ENCODE measurements at places on chromosomes 6 and 20. TPM values are rescaled to one million over a fixed set of nuclear protein-coding genes. Genes with fewer than 3 reads are reported as not detected.

DNA sequence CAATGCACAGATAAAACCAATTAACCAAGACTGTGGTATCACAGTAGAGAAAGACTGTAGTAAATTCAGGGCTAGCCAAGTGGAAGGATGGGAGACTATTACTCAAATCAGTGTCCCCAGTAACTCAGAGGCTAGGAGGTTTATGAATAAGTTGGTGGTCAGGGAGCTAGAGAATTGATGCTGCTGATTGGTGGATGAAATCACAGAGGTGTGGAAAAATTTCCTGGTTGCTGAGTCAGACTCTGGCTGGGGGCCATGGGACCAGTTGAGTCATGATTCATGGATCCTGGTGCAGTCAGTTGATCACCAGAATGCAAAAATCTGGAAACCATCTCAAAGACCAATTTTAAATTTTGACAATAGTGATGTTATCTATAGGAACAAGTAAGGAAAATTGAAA lies 555.9 kb downstream of the C6orf118 start:
- no peaks in the 10 kb centered on the region for H3K4me1 ChIP-seq
- no peak overlapping the region for H3K27ac ChIP-seq
- no peak for DNase-seq
- no peaks in the 10 kb centered on the region for H3K27me3 ChIP-seq
- no peaks in the 10 kb centered on the region for H3K36me3 ChIP-seq

- peak overlapping the region; percentile 77 for H3K4me3 ChIP-seq
- no peaks in the 10 kb centered on the region for H3K27me3 ChIP-seq
- peak; percentile 71 for DNase-seq
- no peaks in the 10 kb centered on the region for H3K36me3 ChIP-seq
Observed at GRCh38 chr6:125791151-125791819, 525 bp downstream of the NCOA7 start.

DNA sequence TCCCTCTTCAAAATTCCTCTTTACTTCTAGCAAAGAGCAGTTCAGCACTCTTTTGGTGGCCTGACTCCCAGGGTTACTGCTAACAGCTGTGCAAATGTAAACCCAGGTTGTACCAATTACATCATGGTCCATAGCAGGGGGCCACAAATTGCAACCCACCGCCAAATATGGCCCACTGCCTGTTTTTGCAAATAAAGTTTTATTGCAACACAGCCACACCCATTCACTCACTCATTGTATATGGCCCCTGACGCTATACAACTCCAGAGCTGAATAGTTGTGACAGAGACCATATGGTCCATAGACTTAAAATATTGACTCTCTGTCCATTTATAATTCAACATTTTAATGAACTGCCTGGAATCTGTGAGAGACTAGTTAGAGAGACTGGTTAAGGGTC lies 233.4 kb downstream of the NFATC2 start:
- H3K27ac ChIP-seq: no peak overlapping the region
- no peak overlapping the region for H3K4me3 ChIP-seq
- peaks cover 4% of the 10 kb centered on the region for H3K4me1 ChIP-seq
- no peaks in the 10 kb centered on the region for H3K36me3 ChIP-seq
- DNase-seq: no peak
- no peaks in the 10 kb centered on the region for H3K27me3 ChIP-seq

Gene ANKS1A
- total RNA-seq: 19.7 TPM

DNA sequence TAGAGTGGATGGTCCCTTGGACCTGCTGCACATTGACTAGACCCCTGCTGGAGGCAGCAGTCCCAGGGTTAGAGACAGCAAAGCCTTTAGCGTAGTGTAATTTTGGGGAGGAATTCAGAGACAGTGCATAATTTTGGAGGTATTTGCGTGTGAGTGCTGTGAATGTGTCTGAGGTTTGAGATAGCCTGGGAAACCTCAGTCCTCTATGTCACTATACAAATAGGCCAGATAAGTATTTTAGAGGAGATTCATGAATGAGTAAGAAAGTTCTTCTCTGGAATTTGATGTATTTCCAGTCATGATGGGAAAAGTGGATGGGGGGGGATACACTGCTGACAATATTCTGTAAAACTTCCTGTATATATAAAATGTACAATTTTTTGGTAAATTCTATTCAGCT lies 25.8 kb upstream of the MTRF1L start:
- H3K27ac ChIP-seq: no peak overlapping the region
- no peaks in the 10 kb centered on the region for H3K36me3 ChIP-seq
- H3K4me3 ChIP-seq: no peak overlapping the region
- DNase-seq: no peak

GRCh38 chr20:5947276-5947675 lies 3.1 kb downstream of the TRMT6 start:
- H3K27ac ChIP-seq: no peak overlapping the region
- no peaks in the 10 kb centered on the region for H3K27me3 ChIP-seq
- DNase-seq: no peak
- peaks cover 3% of the 10 kb centered on the region for H3K36me3 ChIP-seq
- H3K4me1 ChIP-seq: peaks cover 14% of the 10 kb centered on the region

GRCh38 chr6:24205020-24205492 lies 79.0 kb downstream of the NRSN1 start:
- no peak overlapping the region for H3K4me3 ChIP-seq
- DNase-seq: peak; percentile 49
- H3K27ac ChIP-seq: no peak overlapping the region
- H3K27me3 ChIP-seq: no peaks in the 10 kb centered on the region

DNA sequence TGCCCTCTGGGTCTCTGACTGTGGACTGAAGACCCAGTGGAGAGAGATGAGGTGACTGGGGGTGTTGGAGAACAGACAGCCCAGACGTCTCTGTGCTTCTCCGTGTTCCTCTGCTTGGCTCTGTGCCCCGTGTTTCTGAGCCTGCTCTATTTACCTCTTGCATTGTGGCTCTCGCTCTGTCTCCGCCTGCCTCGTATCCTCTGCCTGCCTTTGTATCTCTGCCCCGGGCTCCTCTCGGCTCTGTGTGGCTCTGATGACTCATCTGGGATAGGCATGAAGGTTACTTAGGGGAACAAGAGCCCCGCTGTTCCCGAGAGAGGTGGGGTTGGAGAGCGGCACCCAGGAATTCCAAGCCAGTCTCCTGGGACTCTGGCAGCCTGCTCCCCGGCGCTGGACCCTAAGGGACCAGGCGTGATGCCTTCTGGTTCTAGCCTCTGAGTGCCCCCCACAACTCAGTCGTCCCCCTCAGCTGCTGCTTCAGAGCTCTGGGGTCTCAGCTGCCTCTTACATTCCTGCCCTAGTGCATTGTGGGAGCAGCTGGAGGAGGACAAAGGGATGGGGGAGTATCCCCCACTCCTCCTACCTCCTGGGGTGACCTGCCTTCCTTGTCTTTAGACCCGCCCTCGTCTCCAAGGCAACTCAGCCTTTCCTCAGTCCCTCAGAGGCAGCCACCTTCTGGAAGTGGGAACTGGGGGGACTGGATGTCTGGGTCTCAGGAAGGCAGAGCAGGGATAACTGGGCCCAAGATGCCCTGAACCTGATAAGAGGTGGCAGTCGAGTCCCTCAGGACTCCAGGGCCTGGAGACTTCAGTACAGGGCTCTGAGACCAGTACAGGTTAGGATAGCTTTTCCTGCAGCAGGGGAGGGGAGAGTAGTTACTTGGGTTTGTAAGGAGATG lies 1.9 kb downstream of the DDR1 start:
- peaks cover 46% of the 10 kb centered on the region for H3K4me1 ChIP-seq
- DNase-seq: no peak
- no peaks in the 10 kb centered on the region for H3K27me3 ChIP-seq
- H3K27ac ChIP-seq: no peak overlapping the region
- H3K36me3 ChIP-seq: no peaks in the 10 kb centered on the region

Gene TMEM244
- not detected for total RNA-seq

- H3K27me3 ChIP-seq: no peaks in the 10 kb centered on the region
- peak overlapping the region; percentile 3 for H3K27ac ChIP-seq
- H3K4me3 ChIP-seq: no peak overlapping the region
- peaks cover 22% of the 10 kb centered on the region for H3K4me1 ChIP-seq
Observed at GRCh38 chr6:43359381-43359780, 10.1 kb downstream of the ZNF318 start.

Gene FAM217A
- total RNA-seq: not detected

GRCh38 chr6:1850840-1851157 lies 241.1 kb downstream of the FOXC1 start:
- no peak overlapping the region for H3K4me3 ChIP-seq
- H3K4me1 ChIP-seq: peaks cover 8% of the 10 kb centered on the region
- H3K27me3 ChIP-seq: no peaks in the 10 kb centered on the region
- H3K36me3 ChIP-seq: no peaks in the 10 kb centered on the region
- H3K27ac ChIP-seq: no peak overlapping the region
- no peak for DNase-seq

Gene GTSF1L
- total RNA-seq: 0.84 TPM

DNA sequence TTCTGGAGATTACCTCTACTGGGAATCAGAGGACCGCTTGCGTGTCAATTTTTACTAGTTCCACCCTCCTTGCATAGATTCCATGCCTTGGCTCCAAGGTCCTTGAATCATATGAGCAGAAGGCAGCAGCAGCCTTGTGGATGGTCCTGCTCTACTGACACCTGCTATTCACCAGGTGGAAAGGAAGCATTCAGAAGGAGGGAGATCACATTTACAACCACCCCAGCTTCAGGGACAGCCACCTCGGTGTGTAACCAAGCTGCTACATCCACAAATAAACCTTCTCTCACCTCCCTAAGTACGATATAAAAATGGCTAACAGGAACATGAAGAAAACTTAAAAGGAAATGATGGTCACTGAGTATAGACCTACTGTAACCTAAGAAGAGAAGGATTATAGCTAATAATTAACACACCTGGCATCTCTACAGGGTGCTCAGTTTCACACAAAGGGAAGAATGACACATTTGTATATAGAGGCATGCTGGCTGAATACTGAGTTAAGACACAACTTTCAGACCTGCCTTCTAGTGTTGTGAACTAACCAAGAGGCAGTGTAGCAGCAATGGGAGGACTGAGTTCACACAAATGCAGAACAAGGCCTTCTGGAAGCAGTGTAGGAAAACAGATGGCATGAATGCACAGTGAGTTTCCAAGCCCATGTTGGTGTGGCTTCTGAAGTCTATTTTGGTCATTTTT lies 46.3 kb upstream of the SRPK1 start:
- H3K4me1 ChIP-seq: no peaks in the 10 kb centered on the region
- no peak overlapping the region for H3K27ac ChIP-seq

DNA sequence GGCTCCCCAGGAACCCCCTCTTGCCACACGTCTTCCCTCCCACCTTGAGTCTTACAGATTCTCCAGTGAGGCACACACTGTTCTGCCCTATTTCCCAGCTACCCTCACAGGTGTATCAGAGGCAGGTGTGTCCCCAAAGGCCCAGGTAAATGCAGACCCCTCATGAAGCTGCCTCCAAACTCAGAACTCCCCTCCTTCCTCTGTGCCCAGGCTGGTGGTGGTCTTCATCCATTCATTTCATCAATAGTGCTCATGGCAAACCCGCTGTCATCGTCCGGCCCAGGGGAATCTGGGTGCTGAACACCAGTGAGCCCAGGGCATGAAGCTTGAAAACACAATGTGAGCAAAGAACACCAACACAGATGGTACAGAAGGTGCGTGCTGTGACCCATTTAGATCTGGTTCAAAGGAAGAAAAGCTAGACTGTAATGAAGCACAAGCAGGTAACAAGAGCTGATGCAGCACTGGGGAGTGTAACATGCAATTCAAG lies 213.1 kb downstream of the SYNDIG1 start:
- H3K27ac ChIP-seq: no peak overlapping the region
- no peaks in the 10 kb centered on the region for H3K4me1 ChIP-seq
- H3K27me3 ChIP-seq: no peaks in the 10 kb centered on the region
- H3K36me3 ChIP-seq: no peaks in the 10 kb centered on the region
- no peak overlapping the region for H3K4me3 ChIP-seq

Gene GSTA3
- total RNA-seq: not detected

Gene ZSCAN31
- total RNA-seq: 4.6 TPM

DNA sequence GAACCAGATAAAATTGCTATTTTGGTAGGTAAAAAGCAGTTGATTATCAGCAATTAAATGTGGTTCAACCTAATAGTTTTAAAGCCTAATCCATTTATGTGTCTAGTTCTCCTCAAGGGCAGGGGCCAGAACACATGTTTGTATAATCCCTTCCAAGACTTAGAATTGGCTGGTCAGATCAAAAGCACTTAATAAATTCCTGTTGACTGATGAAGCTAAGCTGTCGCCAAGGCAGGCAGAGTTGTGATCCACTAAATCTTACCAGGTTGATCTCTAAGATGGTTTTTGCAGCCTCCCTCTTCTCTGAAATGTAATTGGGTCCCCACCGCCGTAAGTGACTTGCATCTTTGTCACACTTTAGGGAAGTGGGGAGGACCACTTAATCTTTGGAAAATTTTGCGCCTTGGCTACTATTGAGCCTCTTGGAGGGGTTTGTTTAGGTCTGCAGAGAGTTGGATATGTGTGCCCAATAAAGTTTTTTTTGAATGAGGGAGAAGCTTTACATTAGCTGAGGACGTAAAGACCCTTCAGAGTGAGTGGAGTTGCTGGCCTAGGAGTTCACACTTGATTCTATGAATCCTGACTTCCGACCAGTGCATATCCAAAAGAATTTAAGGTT lies 65.9 kb downstream of the PHF20 start:
- no peaks in the 10 kb centered on the region for H3K27me3 ChIP-seq
- no peak for DNase-seq
- no peak overlapping the region for H3K4me3 ChIP-seq
- H3K27ac ChIP-seq: no peak overlapping the region
- peaks cover 16% of the 10 kb centered on the region for H3K36me3 ChIP-seq

DNA sequence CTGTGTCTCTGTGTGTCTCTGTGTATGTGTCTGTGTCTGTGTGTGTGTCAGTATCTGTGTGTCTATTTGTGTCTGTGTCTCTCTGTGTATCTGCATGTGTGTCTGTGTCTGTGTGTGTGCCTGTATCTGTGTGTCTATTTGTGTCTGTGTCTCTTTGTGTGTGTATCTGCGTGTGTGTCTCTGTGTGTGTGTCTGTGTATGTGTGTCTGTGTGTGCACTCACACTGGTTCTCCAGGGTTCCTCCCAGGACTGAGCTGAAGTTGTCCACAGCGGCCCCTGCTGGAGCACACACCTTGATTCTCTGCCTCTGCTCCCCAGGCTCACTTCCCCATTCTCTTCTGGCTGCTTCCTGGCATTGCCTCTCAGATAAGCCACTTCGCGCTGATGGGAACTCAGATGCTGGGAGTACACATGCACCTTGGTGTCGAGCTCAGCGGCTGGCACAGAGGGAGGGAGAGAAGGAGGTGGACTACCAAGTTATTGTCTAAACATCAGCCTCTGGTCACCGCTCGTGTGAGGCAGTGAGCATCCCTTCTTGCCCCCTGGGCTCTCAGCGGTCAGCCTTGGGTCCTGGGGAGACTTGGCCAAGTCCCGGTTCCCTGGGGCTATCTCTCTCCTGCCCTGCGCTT lies 104.9 kb upstream of the NXT1 start:
- no peak overlapping the region for H3K27ac ChIP-seq
- H3K36me3 ChIP-seq: no peaks in the 10 kb centered on the region
- no peak overlapping the region for H3K4me3 ChIP-seq
- peaks cover 11% of the 10 kb centered on the region for H3K27me3 ChIP-seq

DNA sequence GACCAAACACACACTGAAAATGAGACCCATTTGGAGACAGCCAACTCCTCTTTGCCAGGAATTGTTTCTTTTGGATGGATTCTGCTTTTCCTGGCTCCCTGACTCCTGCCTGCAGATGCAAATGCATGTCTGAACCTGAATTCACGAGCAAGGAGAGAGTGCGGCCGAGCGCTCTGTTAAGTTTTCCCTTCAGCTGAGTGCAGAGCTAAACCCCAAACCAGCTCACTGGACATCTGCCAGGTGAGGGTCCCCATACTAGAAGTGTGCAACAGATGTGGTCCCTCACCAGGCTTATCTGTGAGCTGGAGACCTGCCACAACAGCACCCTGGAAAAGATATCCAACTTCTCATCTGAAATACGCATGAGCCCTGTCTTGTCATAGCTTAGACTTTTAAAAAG lies 59.0 kb downstream of the CD164 start:
- peaks cover 18% of the 10 kb centered on the region for H3K4me1 ChIP-seq
- no peak overlapping the region for H3K4me3 ChIP-seq
- H3K36me3 ChIP-seq: no peaks in the 10 kb centered on the region
- H3K27ac ChIP-seq: no peak overlapping the region

Gene CNKSR3
- total RNA-seq: not detected

GRCh38 chr6:166836785-166837718 lies 119.3 kb downstream of the RNASET2 start:
- H3K4me1 ChIP-seq: no peaks in the 10 kb centered on the region
- no peak overlapping the region for H3K27ac ChIP-seq
- no peaks in the 10 kb centered on the region for H3K36me3 ChIP-seq

Data from B cell (primary cell).